CD8-positive, alpha-beta memory T cell (primary cell): ENCODE measurements at places on chromosomes 12 and 14.

GRCh38 chr14:32226056-32226455 is 23.0 kb upstream of the RNU6-8 start:
- no peak overlapping the region for H3K27ac ChIP-seq
- no peaks in the 10 kb centered on the region for H3K27me3 ChIP-seq
- no peak overlapping the region for H3K4me3 ChIP-seq
- no peaks in the 10 kb centered on the region for H3K4me1 ChIP-seq
- no peaks in the 10 kb centered on the region for H3K36me3 ChIP-seq

DNA sequence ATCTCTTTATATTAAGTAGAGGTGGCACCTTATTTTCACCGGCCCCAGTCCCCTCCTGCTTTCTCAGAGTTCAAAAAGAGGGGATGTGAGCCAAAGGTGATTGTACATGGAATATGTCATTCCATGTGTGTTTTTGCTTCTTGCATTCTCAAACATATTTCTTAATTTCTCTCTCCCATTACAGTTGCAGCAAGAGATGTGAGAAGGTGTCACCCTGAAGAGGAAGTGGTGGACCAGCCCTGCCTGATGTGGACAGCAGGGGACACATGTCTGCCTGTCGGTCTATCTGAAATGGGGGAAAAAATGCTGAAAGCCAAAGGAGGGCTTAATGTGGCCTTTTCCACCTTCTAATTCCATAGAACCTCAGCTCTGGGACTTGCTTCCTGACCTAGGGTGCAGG is 1.9 kb upstream of the FOXN3 start:
- no peaks in the 10 kb centered on the region for H3K27me3 ChIP-seq
- no peak overlapping the region for H3K27ac ChIP-seq
- H3K4me3 ChIP-seq: no peak overlapping the region
- DNase-seq: no peak

GRCh38 chr12:26298785-26299621 is 103.6 kb downstream of the SSPN start:
- peak; percentile 3 for DNase-seq
- peak overlapping the region; percentile 17 for H3K4me3 ChIP-seq
- H3K36me3 ChIP-seq: no peaks in the 10 kb centered on the region
- H3K27ac ChIP-seq: no peak overlapping the region

DNA sequence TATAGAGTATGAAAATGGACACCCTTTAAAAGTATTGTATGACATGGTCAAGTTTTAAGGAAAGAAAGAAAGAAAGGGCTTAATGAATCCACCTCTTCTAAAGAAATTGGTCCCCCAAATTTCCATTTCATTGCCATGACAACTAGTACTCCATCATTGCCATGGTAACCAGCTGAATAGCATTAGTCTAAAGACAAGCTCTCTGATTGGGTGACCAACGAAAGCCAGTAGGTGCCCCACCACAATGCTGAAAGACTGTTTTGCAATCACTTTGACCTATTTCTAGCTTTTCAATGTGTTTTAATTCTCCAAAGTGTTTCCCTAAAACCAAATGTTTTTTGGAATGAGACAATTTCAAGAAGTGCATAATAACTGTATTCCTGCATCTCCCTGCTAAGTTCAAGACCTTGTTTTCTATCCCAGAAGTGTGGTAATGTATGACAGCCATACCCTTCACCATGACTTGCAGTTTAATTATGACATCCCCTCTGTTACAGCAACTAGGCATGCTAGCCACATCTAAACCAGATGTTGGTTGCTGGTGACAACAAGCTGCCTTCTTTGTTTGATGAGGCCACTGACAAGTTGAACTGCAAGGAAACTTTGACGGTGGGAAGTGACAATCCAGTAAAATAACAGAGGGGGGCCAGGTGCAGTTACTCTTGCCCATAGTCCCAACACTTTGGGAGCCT is 46.7 kb downstream of the KICS2 start:
- no peak overlapping the region for H3K27ac ChIP-seq
- H3K4me3 ChIP-seq: no peak overlapping the region
- H3K27me3 ChIP-seq: no peaks in the 10 kb centered on the region
- H3K4me1 ChIP-seq: no peaks in the 10 kb centered on the region
- no peak for DNase-seq

- H3K4me1 ChIP-seq: no peaks in the 10 kb centered on the region
- no peak overlapping the region for H3K4me3 ChIP-seq
- DNase-seq: no peak
- no peaks in the 10 kb centered on the region for H3K36me3 ChIP-seq
- no peak overlapping the region for H3K27ac ChIP-seq
These were observed 31.2 kb upstream of the USP44 start for GRCh38 chr12:95582230-95583058.

GRCh38 chr12:131862600-131862993 is 31.8 kb upstream of the ULK1 start:
- no peaks in the 10 kb centered on the region for H3K27me3 ChIP-seq
- no peak overlapping the region for H3K27ac ChIP-seq
- no peaks in the 10 kb centered on the region for H3K4me1 ChIP-seq

DNA sequence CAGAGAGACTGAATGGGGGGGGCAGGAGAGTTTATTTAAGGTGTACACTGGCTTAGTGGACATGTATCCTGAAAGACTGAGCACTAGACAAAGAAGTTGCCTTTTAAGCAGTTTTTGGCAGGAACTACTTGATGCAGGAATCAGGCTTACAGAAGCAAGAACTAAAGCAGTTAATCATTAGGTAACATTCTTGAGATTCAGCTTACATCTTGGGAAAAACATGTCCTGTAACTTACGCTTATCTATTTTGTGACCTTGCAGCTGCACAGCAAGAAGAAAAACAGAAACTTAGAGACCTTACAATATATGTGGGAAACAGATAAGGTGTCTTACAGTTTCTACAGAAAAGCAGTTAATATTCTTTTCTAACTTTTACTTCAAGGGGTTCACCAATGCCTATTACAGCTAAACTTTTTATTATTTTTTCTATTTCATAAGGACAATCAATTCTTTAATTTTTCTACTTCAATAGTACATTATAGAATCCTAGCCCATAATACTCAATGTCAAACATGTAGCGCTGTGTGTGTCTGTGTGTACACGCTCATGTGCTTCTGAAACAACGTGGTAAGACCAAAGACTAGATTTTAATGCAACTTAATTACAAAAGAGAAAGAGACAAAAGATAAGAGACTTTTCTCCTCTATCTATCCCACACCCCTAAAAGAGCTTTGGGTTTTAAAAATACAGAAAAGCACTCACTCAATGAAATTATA is 276.9 kb downstream of the PRKD1 start:
- no peak overlapping the region for H3K4me3 ChIP-seq
- no peaks in the 10 kb centered on the region for H3K36me3 ChIP-seq
- no peak for DNase-seq

DNA sequence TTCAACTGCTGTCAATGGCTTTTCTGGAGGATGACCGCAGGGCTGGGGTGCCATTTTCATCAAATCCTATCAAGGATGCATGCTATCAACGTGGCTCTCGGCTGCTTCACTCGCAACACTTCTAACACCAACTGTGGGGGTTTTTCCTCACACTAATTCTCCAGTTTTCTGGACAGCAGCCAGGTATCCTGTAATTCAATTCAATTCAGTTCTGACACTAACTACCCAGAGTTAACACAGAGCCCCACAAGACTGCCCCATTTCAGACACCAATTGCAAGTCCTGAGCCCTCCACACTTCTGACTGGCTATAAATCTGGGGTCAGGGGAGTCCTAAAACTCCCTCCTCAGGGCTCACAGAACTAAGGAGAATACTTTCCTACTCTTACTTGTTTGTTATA is 55.3 kb upstream of the TMCC3 start:
- H3K4me3 ChIP-seq: no peak overlapping the region
- H3K27ac ChIP-seq: no peak overlapping the region
- no peaks in the 10 kb centered on the region for H3K27me3 ChIP-seq
- no peak for DNase-seq

GRCh38 chr12:33752854-33753253 is 269.4 kb upstream of the ALG10 start:
- no peak overlapping the region for H3K4me3 ChIP-seq
- no peak for DNase-seq
- no peaks in the 10 kb centered on the region for H3K36me3 ChIP-seq
- H3K27me3 ChIP-seq: no peaks in the 10 kb centered on the region

DNA sequence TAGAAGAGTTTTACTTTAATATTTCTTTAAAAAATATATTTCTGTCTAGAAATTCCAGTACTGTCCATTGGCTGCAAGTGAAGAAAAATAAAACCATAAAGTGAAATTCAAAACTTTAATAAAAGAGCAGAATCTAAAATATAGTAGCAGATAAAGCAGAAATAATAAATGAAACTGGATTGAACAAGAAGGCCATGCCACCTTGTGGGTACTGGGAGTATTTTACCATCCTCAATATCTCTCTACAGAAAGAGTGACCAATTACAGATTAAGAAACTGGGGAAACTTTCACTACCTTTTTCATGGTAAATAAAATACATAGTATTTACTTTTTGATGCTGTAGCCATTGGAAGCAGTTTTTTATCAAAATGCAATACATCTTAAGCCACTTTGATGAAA is 220.5 kb downstream of the BCAT1 start:
- DNase-seq: no peak
- no peaks in the 10 kb centered on the region for H3K36me3 ChIP-seq
- no peaks in the 10 kb centered on the region for H3K4me1 ChIP-seq
- peaks cover 3% of the 10 kb centered on the region for H3K27me3 ChIP-seq
- no peak overlapping the region for H3K27ac ChIP-seq

DNA sequence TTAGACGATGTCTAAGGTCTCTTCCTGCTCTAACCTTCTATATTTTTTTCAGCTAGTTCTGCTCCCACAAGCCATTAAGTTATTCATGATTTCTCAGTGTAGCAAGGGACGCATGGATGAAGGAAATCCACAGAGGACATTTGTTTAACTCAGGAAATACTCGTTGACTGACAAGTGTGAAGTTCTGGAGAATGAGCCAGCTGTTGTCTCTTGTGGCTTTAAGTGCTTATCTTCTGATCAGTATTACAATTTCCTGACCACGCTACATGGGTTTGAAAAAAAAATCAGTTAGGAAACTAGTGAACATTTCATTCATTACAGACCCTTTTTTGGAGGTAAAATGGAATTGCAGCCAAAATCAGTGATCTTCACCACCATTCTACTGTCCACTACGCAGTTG is 53.1 kb downstream of the GUCY2C start:
- no peak overlapping the region for H3K27ac ChIP-seq
- DNase-seq: peak; percentile 35
- no peaks in the 10 kb centered on the region for H3K27me3 ChIP-seq
- H3K4me3 ChIP-seq: no peak overlapping the region

GRCh38 chr14:38329246-38329645 is 73.4 kb upstream of the CLEC14A start:
- no peak overlapping the region for H3K27ac ChIP-seq
- H3K27me3 ChIP-seq: no peaks in the 10 kb centered on the region
- H3K4me1 ChIP-seq: no peaks in the 10 kb centered on the region
- H3K36me3 ChIP-seq: no peaks in the 10 kb centered on the region
